H4 (cell line): ENCODE measurements at places on chromosomes 2 and 18. TPM values are rescaled to one million over a fixed set of nuclear protein-coding genes. Genes with fewer than 3 reads are reported as not detected.

Gene KYNU
- total RNA-seq = 304 and 345 TPM in 2 replicates

Gene FSIP2
- under 0.01 TPM in 2 replicates for total RNA-seq

Gene GRB14
- total RNA-seq = 0.48 and 2.6 TPM in 2 replicates

Gene CXCR4
- total RNA-seq = 0.06 TPM in 1 of 2 replicates, not detected in the other

Gene RUFY4
- total RNA-seq = not detected in 2 replicates

Gene DSG2
- 26.4 TPM in 2 replicates for total RNA-seq

Gene UGT1A8
- total RNA-seq = not detected in 2 replicates

Gene NIFK
- 53.6 and 65.0 TPM in 2 replicates for total RNA-seq

Gene SPP2
- total RNA-seq = not detected in 2 replicates

Gene SH3BP4
- total RNA-seq = 63.9 and 78.6 TPM in 2 replicates

Gene AMER3
- total RNA-seq = not detected in 2 replicates

Gene CPO
- 0.39 TPM in 1 of 2 replicates, not detected in the other for total RNA-seq

Gene CYBRD1
- 38.0 and 39.3 TPM in 2 replicates for total RNA-seq

Gene SCN3A
- total RNA-seq = 1.0 and 1.3 TPM in 2 replicates

Gene SKOR2
- not detected in 2 replicates for total RNA-seq

Gene MAP3K19
- not detected in 2 replicates for total RNA-seq

Gene GYPC
- total RNA-seq = 72.3 and 84.6 TPM in 2 replicates

Gene GAL3ST2
- total RNA-seq = not detected in 2 replicates

Gene EGR4
- not detected in 2 replicates for total RNA-seq

Gene CCL20
- total RNA-seq = not detected in 2 replicates

Gene TCF4
- 17.1 and 30.7 TPM in 2 replicates for total RNA-seq

Gene SCTR
- total RNA-seq = not detected in 2 replicates

Gene MAB21L4
- not detected in 2 replicates for total RNA-seq

Gene STAT4
- 0.55 and 4.3 TPM in 2 replicates for total RNA-seq

Gene ACKR3
- 1.0 and 1.4 TPM in 2 replicates for total RNA-seq

Gene MRPL44
- total RNA-seq = 39.9 and 53.0 TPM in 2 replicates

Gene CFAP53
- 1.0 TPM in 1 of 2 replicates, not detected in the other for total RNA-seq

Gene IL1B
- total RNA-seq = not detected in 2 replicates

Gene DIPK1C
- 1.6 TPM in 1 of 2 replicates, not detected in the other for total RNA-seq

Gene ESCO1
- total RNA-seq = 13.0 and 14.2 TPM in 2 replicates

Gene C2orf72
- 0.75 and 1.4 TPM in 2 replicates for total RNA-seq

Gene LINC00305
- not detected in 2 replicates for total RNA-seq

Gene GBX2
- 0.04 and 1.1 TPM in 2 replicates for total RNA-seq

Gene CDKL4
- not detected in 2 replicates for total RNA-seq

Gene KRTCAP3
- not detected in 2 replicates for total RNA-seq

Gene UGT1A6
- total RNA-seq = 2.6 and 3.1 TPM in 2 replicates
